ENCODE measurements at places on chromosomes 3 and 15.

GRCh38 chr3:180048103-180048502, 11.4 kb upstream of the PEX5L start:
- no peak for DNase-seq

GRCh38 chr15:55786341-55786740, 43.4 kb upstream of the PRTG start:
- DNase-seq = no peak

GRCh38 chr3:4162096-4162495, 141.1 kb upstream of the SETMAR start:
- DNase-seq = no peak

GRCh38 chr3:44643024-44643423, 5.5 kb upstream of the ZNF35 start:
- no peak for DNase-seq

- no peak for DNase-seq
Observed at GRCh38 chr3:71304684-71305083, 278.8 kb downstream of the FOXP1 start.

GRCh38 chr3:64120876-64121275, 97.6 kb upstream of the PSMD6 start:
- DNase-seq = no peak

DNA sequence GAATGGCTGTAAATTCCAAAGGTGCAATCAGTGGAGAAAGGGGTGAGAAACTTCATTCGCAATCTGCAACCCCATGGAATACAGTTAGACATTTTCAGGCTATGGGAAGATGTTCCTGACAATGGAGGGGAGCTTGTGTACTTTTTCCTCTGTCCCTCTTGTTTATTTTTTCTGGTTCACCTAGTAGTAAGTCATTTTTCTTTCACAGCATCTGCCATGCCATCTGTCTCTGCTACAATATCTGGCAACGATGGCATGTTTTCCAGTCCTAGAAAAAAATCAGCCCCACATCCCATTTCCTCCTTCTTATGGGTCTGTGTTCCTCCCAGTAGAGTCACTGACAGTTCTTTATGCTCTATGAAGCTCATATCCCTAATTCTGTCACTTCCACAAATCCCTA, 76.0 kb downstream of the SSR3 start:
- DNase-seq = no peak

DNA sequence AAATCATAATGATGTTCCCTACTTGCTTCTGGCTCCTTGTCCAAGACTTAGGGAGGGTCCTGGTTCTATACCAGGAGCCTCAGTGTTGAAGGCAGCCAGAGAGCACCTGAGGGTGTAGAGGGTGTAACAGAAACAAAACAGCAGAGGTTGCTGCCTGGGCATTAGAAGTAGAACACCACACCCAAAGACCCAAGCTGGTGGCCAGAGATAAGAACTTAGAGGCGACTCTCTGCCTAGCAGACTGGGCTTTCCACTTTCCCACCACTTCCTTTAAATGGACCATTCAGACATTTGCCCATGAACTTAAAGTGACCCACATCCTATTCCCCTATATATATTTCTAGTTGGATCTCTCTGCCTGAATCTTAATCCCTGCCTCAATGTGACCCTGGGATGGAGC, 189.8 kb downstream of the KLF13 start:
- no peak for DNase-seq

DNA sequence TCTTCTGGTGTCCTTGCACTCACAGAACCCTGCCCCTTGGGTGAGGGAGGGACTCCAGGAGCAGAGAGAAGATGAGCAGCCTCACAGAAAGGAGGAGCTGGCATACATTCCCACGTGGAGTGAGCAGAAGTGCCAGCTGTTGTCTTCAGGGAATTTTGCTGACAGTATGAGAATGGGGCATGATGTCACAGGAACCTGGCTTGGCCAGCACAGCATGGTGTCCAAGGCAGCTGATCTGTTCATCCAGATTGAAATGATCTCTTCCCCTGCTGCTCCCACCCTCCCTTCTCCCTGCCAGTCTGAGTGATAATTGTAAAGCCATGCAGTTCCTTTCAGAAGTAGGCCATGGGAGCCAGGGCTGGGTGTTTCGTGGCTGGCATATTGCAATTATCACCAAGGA, 53.3 kb downstream of the GJD2 start:
- no peak for DNase-seq

- DNase-seq = no peak
Observed at GRCh38 chr15:27532358-27532757, 561.4 kb downstream of the GABRG3 start.

DNA sequence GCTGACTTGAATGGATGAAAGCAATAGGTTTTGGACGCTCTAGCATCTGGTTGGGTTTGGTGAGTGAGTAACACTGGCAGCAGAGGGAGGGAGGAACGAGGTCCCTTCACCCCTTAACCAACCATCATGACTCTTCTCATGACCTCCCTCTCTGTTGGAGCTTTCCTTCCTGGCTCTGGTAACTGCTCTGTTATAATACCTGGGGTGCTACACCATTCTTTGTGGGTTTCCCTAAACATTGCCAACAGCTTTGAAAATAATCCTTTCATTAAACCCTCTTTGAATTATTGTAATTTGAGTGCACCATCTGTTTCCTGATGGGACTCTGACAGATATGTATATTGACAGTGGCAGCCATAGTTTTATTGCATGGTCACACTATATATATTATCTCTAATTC, 146.2 kb upstream of the PTPRG start:
- no peak for DNase-seq

DNA sequence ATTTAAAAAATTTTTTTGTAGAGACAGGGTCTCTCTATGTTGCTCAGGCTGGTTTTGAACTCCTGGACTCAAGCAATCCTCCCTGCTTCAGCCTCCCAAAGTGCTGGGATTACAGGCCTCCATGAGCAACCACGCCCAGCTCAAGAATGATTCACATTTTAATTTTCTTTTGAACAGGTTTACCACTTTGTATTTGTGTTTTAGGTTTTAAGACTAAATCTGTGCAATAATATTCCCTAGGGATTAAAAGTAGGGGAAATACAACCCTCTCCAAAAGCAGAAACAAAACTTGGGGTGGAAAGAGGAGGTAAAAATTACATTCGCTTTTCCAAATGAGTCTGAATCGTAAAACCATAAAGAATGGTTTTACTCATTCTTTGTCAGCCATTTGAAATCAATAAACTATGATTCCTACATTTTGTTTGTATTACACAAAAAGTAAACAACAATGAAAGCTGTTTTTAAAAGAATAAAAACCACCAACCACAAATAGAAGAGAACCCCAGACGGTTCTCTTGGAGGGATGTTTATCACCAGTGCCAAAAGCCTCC, 37.8 kb downstream of the SLC24A1 start:
- no peak for DNase-seq

DNA sequence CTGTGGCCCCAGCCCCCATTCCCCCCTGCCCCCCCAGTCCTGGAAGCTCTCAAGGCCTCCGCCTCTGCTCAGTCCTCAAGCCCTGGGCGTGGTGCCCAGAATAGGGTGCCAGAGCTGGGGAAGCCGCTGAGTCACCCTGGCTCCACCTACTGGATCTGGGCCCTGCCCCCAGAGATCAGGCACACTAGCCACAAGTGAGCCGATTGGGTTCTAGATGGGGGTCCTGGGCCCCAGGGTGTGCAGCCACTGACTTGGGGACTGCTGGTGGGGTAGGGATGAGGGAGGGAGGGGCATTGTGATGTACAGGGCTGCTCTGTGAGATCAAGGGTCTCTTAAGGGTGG, 5.7 kb downstream of the EIF4G1 start:
- peak; percentile 35 for DNase-seq

DNA sequence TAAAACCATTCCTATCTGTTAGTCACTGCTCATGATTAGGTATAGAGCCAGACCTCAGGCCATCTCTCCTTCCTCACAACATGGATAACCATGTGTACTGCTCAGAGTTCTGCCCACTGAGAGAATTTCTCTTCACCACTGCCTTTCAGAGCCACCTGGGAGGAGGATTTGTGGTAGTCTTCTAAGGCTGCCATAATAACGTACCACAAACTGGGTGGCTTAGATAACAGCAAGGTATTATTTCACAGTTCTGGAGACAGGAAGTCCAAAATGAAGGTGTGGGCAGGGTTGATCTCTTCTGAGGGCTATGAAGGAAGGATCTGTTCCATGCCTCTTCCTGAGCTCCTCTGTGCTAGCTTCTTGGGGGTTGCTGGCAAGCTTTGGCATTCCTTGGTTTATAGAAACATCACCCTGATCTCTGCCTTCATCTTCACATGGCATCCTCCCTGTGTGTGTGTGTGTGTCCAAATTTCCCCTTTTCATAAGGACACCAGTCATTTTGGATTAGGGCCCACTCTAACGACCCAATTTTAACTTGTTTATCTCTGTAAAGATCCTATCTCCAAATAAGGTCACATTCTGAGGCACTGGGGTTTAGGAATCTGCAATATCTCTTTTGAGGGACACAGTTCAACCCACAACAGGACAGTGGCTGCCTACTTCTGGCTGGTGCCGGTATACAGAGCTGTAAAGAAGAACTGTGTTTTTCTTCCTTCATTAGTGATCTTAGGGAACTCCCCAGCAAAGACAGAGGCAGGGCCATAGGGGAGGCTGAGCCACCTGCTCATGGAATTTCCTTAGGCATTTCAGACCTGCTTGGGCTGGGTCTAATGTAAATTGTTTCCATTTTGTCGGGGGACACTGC, 42.1 kb upstream of the NOX5 start:
- DNase-seq = no peak

GRCh38 chr3:142777927-142778326, 54.1 kb downstream of the TRPC1 start:
- DNase-seq = no peak

DNA sequence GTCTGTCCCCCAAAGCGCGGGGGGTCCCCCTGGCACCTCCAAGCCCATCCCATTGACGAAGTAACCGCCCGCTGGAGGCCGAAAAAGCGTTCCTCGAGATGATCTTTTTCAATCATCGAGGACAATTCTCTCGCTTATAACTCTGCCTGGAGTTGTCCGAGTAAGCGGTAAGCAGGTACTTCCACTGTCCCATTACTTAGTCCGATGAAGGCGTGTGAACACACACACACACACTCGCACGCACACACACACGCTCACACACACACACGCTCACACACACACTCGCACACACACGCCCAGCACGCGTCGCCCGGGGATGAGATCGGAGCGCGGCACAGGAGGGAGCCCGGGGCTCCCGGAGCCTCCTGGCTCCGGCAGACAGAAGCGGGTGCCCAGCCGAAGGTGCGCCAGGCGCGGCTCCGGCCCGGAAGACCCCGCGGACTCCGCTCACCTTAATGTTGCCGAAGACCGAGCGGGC, 430 bp downstream of the SLCO2A1 start:
- DNase-seq = peak; percentile 3

DNA sequence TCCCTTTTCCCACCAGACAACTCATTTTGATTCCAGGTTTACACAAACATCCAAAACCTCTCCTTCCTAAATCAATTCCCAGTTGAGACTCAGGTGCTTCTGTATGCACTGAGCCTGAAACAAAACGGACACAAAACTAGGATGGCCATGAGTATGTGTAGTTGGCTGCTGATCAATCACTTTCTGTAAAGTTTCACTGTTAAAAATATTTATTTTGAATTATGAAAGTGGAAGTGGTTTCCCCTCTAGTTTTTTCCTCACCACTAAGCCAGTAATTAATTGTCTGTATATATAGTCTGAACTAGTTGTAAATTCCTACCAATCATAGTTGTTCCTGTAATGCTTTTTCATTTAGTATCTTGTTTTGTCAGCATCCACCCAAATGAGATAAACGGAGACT, 51.7 kb upstream of the TSPAN3 start:
- no peak for DNase-seq

DNA sequence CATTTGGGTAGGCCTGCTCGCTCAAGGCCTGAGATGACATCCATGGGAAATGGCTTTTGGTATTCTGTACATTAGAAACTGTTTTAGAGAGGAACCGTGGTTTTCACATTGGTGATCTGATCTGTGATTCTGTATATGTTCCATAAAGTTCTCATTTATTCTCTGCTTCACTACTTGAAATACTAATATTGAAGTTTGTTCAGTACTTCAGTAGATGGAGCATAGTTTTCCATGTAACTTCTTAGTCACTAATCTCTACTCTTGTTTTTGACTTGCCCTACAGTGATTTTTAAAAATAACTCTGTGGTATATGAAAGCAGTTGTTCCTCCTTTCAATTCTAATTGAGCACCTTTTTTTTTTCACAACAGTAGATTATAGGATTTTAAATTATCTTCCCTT, 66.5 kb downstream of the MBNL1 start:
- DNase-seq = no peak

DNA sequence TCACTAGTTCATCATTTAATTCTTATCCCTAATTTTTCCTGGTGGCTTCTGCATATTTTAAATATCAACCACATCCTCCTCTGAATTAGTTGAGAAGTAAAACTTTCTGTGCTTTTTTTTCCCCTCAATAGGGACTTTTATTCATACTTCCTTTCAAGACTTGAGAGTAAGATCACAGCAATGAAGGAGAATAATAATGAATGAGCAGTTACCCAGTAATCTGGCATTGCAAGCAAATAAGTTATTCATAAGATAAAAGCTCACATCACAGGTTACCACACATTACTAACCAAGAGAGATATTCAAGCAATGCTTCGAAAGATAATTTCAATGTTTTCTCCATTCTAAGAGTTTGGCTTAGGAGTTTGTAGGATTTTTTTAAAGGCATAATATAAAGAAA, 50.3 kb downstream of the BTLA start:
- DNase-seq = no peak

DNA sequence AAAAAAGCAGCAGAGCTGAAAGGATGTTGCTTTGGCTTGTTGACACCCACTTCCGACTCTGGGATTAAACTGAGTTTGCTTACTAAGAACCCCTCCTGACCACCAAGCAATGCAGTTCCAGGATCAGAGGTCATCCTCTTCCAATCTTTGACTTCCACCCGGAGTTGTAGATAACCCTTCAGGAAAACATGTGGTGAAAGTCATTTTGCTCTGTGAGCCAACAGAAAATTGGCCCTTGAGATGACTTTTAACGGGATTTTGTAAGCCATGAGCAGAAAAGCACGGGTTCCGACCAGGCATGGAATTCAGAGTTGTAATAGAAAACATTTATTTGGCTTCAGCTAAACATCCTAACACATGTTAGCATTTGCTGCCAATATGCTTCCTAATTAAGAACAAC, 171.6 kb upstream of the NR2F2 start:
- DNase-seq = no peak

GRCh38 chr3:4904811-4905695, 74.2 kb upstream of the BHLHE40 start:
- DNase-seq = no peak

DNA sequence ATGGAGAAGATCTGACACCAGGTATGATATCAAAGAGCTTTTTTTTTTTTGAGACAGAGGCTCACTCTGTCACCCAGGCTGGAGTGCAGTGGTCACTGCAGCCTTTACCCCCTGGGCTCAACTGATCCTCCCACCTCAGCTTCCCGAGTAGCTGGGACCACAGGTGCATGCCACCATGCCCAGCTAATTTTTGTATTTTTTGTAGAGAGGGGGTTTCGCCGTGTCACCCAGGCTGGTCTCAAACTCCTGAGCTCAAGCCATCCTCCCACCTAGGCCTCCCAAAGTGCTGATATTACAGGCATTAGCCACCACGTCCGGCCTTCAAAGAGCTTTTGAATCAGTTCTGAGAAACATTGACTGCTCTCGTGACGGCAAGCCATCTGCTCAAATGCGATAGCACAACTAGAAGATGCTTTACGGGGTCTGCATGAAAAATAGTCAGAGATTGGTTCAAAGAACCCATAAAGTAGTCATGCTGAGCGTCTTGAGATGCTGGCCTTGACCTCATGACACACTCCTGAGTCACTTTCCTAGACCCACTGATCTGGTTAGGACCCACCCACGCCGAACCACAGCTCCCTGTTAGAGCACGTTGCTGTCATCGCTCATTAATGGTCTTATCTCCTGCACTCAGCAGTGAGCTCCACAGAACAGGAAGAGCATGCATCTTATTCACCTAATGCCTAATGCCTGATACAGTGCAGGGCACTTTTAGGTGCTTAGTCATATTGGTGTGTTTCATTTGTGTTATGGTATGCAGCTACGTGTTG, 57.0 kb upstream of the NR2F2 start:
- DNase-seq = no peak

Measured in activated CD4-positive, alpha-beta T cell treated with anti-CD3 and anti-CD28 coated beads, Interleukin-2, Interleukin-4, amounts not matched to agents 100 ng/mL and 50 ng/mL, durations not matched to agents 16 hours and 8 hours (primary cell).